Stimulated activated naive CD4-positive, alpha-beta T cell (primary cell): ENCODE measurements at places on chromosomes 12 and 14.

DNA sequence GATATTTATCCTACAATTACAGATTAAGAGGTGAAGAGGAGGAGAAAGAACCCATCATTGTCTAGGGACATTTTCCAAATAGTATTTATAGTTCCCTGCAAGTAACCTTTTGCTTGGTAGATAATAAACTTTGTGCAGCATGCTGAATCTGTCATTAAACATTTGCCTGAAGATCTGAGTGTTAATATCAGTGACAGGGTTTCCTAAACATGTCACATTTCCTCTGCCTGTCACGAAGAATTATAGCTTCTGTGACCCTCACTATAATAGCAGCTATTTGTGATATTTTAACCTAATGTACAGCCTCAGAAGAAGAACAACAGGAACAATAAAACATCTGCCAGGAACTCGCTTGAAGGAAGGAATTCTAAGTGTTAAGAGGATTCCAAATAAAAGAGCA lies 350.3 kb downstream of the GXYLT1 start:
- DNase-seq: no peak

- no peak for DNase-seq
Observed at GRCh38 chr12:77382096-77382742, 316.9 kb upstream of the E2F7 start.

- DNase-seq: no peak
Observed at GRCh38 chr12:86712425-86712843, 456.2 kb upstream of the MGAT4C start.

DNA sequence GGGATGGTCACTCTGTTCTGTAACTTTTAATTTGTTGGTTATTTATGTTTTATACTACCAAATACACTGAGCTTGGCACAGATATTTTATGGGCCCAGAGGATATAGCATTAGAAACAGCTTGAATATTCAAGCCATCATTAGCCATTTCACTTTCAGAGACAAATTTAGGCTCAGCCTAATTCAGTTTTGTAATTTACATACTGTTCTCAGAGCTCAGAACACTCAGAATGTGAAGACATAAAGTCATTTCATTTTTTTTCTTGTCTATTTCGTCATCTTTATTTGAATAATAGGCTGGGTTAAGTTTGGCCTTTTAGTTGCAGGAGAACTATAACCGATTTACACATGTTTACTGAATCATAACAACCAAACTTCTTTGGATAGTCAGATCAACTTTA lies 361.7 kb downstream of the SNAPC1 start:
- DNase-seq: no peak

- DNase-seq: no peak
Observed at GRCh38 chr12:101299346-101299745, 19.4 kb downstream of the UTP20 start.

GRCh38 chr12:71645268-71645667 lies 18.4 kb downstream of the ZFC3H1 start:
- DNase-seq: no peak

GRCh38 chr14:94011795-94012194 lies 14.3 kb upstream of the OTUB2 start:
- peak; percentile 42 for DNase-seq

- DNase-seq: no peak
Observed at GRCh38 chr12:70002912-70003255, 177.9 kb downstream of the MYRFL start.

DNA sequence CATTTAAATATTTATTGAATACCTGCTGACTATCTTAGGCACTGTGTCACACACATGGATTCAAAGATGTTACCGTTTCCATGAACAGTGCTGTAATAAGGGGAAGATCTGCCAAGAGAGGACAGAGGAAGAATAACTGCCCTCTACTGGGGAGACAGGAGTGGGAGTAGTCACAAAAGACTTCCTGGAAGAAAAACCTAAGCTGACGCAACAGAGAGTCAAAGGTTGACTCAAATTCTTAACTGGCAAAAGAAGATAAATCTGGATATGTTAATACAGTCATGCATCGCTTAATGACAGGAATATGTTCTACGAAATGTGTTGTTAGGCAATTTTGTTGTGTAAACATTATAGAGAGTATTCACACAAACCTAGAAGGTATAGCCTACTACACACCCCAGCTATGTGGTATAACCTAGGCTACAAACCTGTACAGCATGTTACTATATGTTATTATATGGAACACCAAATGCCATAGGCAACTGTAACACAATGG lies 51.5 kb downstream of the DCAF5 start:
- DNase-seq: no peak

DNA sequence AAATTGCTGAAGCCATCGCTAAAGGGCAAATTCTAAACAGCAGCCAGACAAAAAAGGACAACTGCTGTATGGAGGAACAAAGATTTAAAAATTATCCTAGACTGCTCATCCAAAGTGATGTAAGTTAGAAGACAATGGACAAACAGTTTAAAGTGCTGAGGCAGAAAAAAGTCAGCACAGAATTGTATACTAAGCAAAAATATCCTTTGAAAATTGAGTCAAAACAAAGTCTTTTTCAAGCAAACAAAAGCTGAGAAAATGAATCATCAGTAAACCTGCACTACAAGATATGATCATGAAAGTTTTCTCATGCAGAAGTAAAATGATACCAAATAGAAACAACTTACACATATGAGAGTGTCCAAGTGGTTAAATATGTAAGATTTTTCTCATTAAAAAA lies 43.6 kb downstream of the EML5 start:
- no peak for DNase-seq

- no peak for DNase-seq
Observed at GRCh38 chr12:122738571-122738970, 7.9 kb upstream of the HCAR1 start.

DNA sequence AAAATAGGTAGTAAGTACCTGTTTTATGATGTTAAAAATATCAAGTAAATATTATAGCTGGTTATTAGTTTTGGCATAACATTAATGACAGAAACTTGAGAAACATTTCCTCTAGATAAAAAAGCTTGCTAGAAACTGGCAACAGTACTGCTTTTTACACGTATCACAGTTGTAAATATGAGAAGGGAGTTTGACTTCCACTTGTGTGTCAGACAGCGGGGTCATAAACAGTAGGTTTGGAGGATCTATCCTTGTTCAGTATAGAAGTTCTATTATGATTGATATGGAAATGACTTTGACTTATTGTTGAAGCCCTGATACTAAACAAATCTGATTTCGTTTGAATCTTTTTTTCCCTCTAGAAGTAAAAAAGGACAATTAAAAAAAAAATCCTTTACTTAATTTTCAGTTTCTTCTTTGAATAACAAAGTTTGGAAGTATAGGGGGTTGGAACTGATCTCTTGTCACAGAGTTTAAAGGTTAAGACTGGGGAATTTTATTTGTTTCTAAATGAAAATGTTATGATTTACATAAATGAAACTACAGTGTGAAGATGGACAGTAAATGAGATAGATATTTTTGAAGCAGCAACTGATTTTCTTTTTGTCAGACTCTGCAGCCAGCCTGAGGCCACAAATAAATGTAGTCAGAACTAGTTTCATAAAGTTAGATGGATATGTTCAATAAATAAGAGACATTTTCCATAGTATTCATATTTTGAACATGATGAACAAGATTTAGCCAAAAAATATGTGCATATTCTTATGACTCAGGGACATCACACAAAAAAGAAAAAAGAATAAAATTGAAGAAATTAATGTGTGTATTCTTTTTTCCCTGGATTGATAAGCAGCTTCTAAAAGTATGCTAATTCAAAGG lies 50.1 kb downstream of the WNK1 start:
- DNase-seq: no peak

DNA sequence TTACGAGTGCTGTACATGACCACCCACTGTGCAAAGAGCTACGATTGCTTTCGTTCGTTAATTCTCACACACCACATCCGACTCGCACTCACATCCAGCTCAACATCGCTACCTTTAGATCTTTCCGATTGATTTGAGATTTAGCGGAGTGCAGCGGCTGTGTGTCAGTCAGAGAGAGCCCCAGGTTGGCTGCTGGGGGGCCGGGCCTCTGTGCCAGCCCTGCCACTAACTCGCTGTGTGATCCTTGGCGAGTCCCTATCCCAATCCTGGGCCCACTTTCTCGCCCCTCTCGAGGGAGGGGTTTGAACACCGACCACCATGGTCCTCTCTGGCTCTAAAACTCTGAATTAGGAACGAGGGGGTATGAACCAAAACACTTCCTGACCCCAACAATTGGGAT lies 8.6 kb downstream of the DLK1 start:
- DNase-seq: no peak

GRCh38 chr12:48946205-48946604 lies 11.1 kb downstream of the ARF3 start:
- no peak for DNase-seq

- peak; percentile 49 for DNase-seq
Observed at GRCh38 chr14:54564868-54565784, 1.8 kb upstream of the SAMD4A start.
